ENCODE measurements at places on chromosomes 1 and 21. TPM values are rescaled to one million over a fixed set of nuclear protein-coding genes. Genes with fewer than 3 reads are reported as not detected.

KRTAP11-1 gene
- not detected for total RNA-seq

OLIG2 gene
- total RNA-seq: not detected

KRTAP13-2 gene
- total RNA-seq: not detected

PIGP gene
- 23.3 TPM for total RNA-seq

ZZZ3 gene
- total RNA-seq: 59.6 TPM

AADACL3 gene
- 0.10 TPM for total RNA-seq

KLHDC7A gene
- 2.3 TPM for total RNA-seq

TRAPPC10 gene
- total RNA-seq: 16.6 TPM

VN1R5 gene
- total RNA-seq: not detected

NHLH1 gene
- 0.13 TPM for total RNA-seq

KCNT2 gene
- total RNA-seq: 8.1 TPM

KPRP gene
- total RNA-seq: not detected

NCDN gene
- 11.4 TPM for total RNA-seq

ASAP3 gene
- total RNA-seq: 45.1 TPM

LIN28A gene
- 0.43 TPM for total RNA-seq

ST7L gene
- total RNA-seq: 12.9 TPM

GFI1 gene
- total RNA-seq: 0.10 TPM

RPAP2 gene
- 14.2 TPM for total RNA-seq

TDRD5 gene
- not detected for total RNA-seq

TBCE gene
- 17.4 TPM for total RNA-seq

CYP4A11 gene
- total RNA-seq: 14.1 TPM

OR2M4 gene
- not detected for total RNA-seq

NUF2 gene
- 7.0 TPM for total RNA-seq

SUSD4 gene
- 8.3 TPM for total RNA-seq

THEM5 gene
- total RNA-seq: not detected

ILDR2 gene
- total RNA-seq: 3.4 TPM

DIRAS3 gene
- total RNA-seq: 1.9 TPM

CORT gene
- total RNA-seq: 0.13 TPM

RNU1-3 gene
- total RNA-seq: under 0.01 TPM

ARHGEF2 gene
- 36.5 TPM for total RNA-seq

PRCC gene
- 35.9 TPM for total RNA-seq

CBR3 gene
- 0.12 TPM for total RNA-seq

GPA33 gene
- total RNA-seq: 7.2 TPM
